Stimulated activated CD8-positive, alpha-beta memory T cell treated with anti-CD3 and anti-CD28 coated beads, Interleukin-7, amount 100 ng/mL, for 1 hour (primary cell): ENCODE measurements at places on chromosomes 4 and X.

- DNase-seq, result no peak
Measured at GRCh38 chrX:145393702-145394235, 146.5 kb downstream of the SPANXN1 start.

DNA sequence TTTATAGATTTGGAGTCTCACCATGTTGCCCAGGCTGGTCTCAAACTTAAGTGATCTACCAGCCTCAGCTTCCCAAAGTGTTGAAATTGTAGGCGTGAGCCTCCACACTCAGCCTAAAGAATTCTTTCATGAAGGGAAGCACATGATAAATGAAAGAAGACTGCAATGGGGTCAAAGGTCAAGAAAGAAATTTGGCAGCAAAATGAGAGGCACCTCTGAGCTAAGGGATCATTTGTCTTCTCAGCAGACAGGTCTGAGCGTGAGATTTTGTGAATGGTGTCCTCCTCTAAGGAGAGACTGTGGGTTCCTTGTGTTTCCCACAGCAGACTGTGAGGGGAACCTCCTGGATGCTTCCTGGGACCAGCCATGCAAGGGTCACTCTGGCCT lies 57.5 kb upstream of the EGFL6 start:
- DNase-seq, result no peak

DNA sequence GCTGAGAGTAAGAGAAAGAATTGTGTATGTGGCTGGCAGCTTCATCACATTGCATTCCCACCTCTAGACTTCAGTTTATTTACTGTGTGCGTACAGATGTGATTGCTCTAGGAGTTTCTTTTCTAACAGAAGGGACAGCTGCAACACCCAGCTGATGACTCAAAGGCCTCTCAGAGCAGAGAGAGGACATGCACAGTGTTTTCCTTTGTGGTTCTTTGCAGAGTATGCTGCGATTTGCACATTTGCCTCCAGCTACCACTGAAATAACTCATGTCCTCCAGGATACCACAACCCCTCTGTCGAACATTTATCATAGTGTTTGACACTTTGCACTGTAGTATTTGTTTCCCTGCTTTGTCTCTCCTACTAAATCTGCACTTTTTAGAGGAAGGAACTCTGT lies 294.1 kb downstream of the STIM2 start:
- DNase-seq, result no peak

DNA sequence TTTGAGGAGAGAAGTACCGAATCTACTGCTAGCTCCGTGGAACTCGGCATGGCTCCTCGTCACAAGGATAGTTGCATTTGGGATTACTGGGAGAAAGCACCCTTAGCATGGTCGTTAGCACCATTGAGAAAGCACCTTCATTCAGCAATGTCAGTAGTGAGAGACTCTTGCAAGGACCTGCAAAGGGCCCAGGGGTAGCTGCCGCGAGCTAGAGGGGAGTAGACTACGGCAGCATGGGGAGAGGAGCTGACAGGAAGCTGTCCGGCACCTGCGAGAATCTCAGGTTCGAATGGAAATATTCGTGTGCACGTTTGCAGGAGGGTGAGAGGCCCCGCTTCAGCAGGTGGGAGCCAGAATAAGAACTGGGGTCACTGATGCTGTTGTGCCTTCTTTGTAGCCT lies 20.2 kb downstream of the TLR10 start:
- DNase-seq, result no peak

GRCh38 chr4:101862595-101862994 lies 72.1 kb downstream of the BANK1 start:
- no peak for DNase-seq

DNA sequence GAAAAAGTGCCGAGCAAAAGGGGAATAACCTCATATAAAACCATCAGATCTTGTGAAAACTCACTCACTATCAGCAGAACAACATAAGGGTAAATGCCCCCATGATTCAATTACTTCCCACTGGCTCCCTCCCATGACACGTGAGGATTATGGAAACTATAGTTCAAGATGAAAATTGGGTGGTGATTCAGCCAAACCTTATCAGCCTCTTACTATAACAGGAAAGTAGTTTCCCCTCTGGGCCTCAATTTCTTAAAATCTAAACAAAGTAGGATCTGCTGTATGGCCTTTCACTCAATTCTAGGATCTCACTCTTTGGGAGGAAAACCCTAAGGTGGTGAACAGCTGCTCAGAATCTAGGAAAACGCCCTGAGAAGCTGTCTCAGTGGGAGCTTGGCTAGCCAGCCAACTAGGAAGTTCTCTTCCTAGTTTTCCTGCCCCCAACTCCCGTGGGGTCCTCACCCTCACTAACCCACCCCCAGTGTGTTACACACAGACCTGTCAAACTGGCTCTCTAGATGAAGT lies 1017.1 kb upstream of the HS3ST1 start:
- DNase-seq, result no peak

- no peak for DNase-seq
Measured at GRCh38 chrX:110699109-110699508, 96.5 kb downstream of the CHRDL1 start.

- DNase-seq, result no peak
Measured at GRCh38 chr4:147773261-147774184, 41.6 kb downstream of the ARHGAP10 start.

GRCh38 chr4:14446311-14446710 lies 556.0 kb upstream of the CPEB2 start:
- DNase-seq, result no peak

DNA sequence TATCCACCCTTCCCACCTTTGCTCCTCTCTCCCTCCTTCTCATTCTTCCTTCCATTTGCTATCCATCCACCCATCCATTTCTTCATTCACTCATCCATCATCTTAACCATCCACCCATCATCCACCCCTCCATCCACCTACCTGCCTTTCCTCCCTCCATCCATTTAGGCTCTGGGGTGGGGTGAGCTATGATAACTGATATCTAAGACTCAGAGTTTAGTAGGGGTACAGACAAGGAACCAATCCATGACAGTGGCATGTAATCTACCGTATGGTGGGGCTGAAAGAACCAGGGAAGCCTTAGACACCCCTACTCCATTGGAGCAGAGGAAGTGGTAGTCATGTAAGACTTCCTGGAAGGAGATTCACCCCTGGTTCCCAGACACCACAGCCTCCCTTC lies 23.2 kb downstream of the PSAPL1 start:
- no peak for DNase-seq

DNA sequence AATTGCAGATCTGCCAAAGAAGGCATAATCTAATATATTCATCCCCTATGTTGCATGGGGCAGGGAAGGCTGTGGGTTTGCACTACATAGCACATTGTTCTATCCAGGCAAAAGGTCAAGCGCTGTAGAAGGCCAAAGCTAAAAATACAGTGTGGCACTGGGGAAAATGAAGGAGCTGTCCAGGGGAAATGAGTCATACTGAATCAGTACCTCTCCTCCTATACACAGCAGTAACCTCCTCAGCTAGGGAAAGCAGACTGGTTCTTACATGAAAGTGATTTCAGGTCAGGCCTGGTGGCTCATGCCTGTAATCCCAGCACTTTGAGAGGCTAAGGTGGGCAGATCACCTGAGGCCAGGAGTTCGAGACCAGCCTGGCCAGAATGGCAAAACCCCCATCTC lies 31.0 kb upstream of the SLC25A4 start:
- no peak for DNase-seq

DNA sequence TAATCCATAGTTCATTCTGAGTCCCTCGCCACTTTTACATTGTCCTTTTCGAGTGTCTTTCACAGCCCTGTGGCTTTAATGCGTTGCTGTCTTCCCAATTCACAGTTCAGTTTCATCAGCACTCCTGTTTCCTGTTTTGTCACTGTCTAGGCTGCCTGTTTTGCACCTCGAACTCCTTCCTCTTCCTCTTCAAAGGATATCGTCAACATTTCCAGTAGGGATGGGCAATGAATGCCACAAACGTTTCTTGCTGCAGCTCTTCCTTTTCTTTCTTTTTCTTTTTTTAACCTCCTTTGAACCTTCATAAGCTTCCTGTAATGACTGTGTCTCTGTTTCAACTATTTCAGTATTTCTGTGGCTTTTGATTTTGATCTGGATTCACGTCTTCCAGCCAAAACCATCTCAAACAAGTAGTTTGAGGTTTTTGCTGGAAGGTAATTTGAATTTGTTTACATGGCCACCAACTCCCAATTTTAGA lies 105.4 kb downstream of the ANXA3 start:
- no peak for DNase-seq

- no peak for DNase-seq
Measured at GRCh38 chrX:136259543-136259942, 8.3 kb upstream of the MAP7D3 start.

- DNase-seq, result no peak
Measured at GRCh38 chr4:19327364-19327763, 924.3 kb upstream of the SLIT2 start.

DNA sequence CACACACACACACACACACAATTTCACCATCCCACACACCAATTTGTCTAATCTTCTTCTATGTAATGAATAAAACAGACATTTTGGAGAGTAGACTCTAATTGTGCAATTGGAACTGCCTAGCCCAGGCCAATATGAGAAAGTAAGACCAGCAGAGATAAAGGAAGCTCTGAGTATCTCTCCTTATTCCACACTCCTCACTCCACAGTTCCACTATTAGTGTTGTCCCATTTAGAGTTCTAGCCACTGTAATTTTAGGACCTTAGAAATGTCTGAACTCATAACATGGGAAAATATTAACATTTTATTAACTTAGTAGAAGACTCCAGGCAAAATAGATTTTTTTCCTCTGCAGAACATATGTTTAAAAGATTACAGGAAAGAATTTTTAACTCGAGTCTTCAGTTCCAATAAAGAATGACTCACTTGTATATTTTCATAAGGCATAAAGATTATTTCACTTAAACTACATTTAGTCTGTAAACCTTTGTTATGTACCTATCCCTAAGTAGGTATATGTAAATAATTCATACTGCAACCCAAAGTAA lies 297.6 kb upstream of the INTU start:
- DNase-seq, result no peak
